ENCODE measurements at places on chromosomes 2 and 18.

DNA sequence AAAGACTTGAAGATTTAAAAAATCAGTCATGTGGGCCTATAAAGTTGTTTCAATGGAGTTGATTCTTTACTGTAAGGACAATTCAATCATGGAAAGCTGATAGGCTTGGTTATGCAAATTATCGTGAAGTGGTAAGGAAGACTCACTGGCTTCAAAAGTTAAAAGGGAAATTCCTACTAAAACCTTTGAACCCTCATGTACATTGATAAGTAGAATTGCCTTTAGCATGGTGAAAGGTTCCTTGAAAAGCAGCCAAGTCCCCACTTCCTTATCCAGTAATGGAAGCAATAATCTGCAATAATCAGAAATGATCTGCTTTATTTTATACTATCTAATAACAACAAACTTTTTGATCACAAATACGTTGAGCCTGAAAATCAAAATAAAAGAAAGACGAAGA, 14.4 kb upstream of the CCL20 start:
- no peak for DNase-seq

GRCh38 chr18:48780913-48781162, 169.9 kb downstream of the SMAD7 start:
- no peak for DNase-seq

DNA sequence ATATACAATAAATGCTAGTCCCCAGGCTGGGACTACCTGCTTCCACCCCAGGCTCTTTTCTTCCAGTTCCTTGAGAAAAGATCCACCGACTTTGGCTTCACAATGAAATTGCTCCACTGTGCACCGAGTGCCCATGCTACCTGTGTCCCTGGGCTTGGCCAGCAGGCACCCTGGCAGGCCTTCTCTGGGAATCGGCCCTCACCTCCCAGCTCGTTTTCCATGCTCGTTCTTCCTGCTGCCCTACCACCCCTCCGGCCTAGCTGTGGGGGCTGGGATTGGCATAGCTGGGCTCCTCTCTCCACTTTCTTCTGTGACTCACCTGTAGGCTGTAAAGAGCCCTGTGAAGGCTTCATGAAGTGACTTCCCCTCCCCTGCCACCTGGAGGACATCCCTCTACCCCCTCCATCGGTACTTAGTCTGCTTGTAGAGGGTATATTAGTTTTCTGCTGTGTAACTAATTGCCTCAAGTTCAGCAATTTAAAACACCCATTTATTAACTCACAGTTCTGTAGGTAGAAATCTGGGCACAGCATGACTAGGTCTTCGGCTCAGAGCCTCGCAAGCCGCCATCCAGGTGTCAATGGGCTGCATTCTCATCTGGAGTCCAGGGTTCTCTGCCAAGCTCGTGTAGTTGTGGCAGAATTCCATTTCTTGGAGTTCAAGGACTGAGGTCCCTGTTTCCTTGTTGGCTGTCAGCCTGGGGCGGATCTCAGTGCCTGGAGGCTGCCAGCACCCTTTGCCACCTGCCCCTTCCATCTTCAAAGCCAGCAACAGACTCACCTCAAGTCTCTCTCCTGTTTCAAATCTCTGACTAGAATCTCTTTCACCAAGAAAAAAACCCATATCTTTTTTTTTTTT, 57.6 kb downstream of the DPYSL5 start:
- no peak for DNase-seq

DNA sequence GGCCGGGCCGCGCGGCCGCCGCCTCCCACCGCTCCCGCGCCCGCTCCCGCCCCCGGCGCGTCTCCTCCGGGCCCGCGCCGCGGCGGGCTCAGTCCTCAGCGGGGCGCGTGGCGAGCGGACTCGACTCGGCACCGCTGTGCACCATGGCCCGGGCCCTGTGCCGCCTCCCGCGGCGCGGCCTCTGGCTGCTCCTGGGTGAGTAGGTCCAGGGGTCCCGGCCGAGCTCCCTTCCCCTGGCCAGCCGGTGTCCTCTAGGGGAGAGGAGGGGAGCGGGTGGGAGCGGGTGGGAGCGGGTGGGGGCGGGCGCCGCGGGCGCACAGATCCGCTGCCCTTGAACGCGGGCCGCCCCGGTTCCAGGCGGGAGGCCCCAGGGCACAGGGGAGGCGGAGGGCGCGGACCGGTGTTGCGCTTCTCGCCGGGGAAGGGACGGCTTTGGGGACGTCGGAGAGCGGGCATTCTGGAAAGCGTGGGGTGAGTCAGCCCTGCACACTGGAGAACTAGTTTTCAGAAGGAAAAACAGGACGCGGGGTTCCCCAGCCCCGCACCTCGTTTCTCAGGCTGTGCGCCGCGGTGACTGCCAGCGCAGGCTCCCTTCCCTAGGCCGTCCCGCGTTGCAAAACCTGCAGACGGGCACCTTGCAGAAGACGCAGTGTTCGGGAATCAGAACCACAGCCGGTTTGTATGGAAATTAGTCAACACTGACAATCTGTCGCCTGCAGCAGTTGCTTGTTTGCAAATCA, at the start of gene RAMP1:
TSS of gene RAMP1 (plus strand) at position 91 of the 740 bp plus-strand sequence. CDS start at position 144, 53 bp downstream.
- no peak for DNase-seq

DNA sequence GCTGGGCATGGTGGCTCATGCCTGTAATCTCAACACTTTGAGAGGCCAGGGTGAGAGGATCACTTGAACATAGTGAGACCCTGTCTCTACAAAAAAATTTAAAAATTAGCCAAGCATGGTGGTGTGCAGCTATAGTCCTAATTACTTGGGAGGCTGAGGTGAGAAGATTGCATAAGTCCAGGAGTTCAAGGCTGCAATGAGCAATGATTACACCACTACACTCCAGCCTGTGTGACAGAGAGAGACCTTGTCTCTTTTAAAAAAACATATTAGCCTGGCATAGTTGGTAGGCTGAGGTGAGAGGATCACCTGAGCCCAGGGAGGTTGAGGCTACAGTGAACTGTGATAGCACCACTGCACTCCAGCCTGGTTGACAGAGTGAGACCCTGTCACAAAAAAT, 13.7 kb downstream of the TRAPPC8 start:
- DNase-seq: no peak

DNA sequence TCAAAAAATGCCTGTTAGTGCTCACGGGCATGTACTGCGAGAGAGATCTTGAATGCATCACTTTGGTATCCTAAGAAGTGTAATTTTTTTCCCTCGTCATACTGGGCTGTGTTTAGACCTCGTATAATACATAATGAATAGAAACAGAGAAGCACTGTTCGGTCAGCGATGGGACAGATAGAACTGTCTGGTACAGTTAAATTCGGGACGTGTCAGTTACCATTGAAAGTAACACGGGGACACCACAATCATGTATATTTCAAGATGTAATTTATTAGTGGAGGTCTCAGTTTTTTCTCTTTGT, 1.8 kb downstream of the PKP4 start:
- DNase-seq: no peak

DNA sequence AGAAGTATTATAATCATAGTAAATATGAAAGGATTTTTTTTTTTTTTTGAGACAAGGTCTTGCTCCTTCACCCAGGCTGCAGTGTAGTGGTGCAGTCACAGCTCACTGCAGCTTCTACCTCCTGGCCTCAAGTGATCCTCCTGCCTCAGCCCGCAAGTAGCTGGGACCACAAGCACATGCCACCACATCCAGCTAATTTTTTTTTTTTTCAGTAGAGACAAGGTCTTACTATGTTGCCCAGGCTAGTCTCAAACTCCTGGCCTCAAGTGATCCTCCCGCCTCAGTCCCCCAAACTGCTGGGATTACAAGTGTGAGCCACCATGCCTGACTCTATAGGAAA, 301.6 kb upstream of the STON1 start:
- no peak for DNase-seq

DNA sequence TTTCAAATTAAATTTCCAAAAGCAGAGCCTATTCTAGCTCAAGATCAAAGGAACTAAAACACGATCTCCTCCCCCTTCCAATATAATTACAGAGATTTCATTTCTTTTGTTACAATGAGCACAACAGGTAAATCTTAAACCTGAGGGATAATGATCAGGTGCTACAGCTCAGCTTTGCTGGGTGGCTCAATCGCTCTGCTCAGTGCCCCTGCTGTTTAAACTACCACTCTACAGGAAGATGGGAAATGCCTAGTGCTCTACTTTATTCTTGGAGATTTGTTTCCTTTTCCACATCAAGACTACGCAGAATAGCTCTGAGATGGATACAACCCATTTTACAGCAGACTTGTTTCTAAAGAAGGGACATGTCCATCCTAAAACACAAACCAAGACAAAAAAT, 162.3 kb downstream of the TCF4 start:
- no peak for DNase-seq

Measured in activated T-cell treated with anti-CD3 and anti-CD28 coated beads for 4 hours (primary cell).